ENCODE measurements at places on chromosomes 7 and 10. TPM values are rescaled to one million over a fixed set of nuclear protein-coding genes. Genes with fewer than 3 reads are reported as not detected.

Gene AGR2
- 2.1 TPM for polyA plus RNA-seq

Gene ATG9B
- 0.20 TPM for polyA plus RNA-seq

Gene PLEKHA1
- 13.9 TPM for polyA plus RNA-seq

DNA sequence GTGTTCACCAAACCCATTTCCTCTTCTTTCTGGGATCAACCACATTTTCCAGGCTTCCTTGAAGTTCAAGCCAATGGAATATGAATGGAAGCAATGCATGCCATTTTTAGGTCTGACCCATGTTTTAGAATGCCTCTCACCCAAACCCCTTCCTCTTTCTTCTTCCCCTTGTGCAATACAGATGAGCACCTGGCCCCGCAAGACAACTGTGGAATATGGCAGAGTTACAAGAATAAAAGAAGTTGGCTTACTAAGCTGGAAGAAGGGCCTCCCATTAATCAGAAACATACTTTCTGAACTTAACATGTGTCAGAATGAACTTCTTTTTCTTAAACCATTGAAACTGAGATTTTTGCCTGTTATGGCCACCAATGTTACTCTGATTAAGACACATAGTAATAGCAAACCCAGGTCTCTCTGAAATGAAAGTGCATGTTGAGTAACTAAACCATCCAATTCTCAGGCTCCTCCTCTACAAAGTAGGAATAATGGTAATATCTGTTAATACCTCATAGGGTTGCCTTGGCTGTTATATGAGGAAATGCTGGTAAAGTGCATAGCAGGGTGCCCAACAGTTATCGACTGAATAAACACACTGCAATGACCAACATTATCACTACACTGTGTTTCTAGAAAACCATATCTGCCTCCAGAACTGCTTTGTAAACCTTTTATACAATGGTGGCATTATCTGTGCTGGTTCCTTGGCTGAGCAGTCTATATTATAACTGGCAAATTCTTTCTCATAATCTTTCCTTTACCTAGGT lies 382.2 kb upstream of the NRP1 start:
- DNase-seq, result no peak

Gene BET1
- 22.9 TPM for polyA plus RNA-seq

- no peak for DNase-seq
Measured at GRCh38 chr7:148835854-148836253, 48.2 kb downstream of the EZH2 start.

DNA sequence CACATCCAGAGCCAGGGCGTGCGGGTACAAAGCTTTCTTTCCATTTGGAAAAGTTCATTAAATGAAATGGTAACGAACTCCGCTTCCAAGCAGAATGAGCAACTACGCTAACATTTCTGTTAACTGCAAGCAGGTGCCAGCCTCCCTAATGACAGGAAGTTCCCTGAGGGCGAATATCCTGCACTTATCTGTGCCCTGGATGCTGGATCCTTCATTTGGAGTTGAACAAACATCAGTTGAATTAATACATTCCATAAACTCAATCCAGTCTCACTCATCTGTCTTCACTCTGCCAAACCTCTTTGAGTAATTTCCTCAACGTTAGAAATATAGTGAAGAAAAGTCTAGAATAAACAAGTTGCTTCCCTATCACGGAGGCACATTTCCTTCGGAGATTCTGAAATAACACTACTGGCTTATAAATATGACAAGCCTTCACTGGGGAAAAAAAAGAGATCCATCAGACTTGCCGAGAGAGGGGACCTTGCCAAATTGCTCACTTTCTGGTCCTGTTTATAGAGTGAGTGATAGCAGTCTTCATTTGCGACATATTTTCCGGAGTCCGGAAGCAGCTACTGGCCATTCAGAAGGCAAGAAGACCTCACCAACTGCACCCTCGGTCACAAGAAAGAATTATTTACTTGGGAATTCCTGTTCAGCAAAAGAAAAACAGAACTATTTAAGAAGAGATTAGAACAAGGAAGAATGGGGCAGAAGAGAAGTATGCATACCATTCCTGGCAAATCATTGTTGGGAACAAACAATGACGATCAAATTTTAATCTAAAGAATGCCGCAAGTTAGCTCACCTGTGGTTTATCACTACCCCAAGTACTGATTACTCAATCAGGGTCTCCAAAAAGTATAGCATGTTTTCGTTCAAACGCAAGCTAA lies 196.4 kb downstream of the FAM107B start:
- DNase-seq, result no peak

GRCh38 chr10:62594093-62594520 lies 210.4 kb upstream of the ADO start:
- no peak for DNase-seq

Gene TEX36
- polyA plus RNA-seq, result not detected

Gene NUDT1
- polyA plus RNA-seq, result 118 TPM

DNA sequence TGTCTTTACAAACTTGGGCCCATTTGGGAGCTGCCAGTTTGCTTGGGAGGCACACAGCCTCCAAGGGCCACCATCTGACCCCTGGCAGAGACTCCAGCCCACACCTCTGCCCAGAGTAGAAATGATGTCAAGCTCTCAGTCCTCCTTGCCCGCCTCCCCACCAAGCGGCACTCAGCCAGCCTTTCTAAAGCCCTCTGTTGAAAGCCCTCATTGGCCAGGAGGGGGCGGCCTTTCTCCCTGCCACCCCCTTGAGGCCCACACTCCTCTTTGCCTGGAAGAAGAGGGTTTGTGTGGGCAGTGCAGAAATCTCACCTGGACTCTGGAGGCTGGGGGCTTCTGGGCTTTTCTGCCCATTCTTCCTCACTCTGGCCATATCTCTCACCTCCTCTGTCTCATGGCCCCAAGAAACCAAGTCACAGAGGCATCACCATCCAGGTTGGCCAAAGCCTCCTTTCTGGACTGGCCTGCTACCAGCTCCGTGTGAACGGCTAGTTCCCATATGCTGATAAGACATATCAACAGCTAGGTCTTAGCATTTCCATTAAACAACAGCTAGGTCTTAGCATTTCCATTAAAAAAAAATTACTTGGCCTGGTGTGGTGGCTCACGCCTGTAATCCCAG lies 36.1 kb downstream of the UBTD1 start:
- no peak for DNase-seq

Gene ZP3
- polyA plus RNA-seq, result 9.8 TPM

DNA sequence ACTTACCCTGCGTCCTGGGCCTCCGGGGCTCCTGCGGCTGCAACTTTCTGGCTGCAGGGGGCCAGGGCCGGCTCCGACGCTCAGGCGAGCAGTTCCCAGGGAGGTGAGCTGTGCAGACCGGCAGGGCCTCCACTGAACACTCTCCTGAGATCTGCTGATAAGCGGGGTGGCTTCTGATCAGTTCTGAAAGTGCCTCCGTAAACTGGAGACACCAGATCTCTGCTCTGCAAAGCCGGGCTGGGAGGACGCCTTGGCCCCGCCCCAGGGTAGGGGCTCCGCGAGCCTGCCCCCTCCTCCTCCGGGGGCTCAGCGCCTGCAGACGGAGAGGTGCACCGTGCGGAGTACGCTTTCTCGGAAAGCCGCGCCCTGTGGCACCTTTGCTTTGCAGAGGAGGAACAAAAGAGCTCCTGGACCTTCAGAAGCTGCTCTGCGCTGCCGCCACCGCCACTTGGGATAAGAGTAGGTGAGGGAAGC lies 141.3 kb upstream of the VKORC1L1 start:
- no peak for DNase-seq

Gene COL17A1
- polyA plus RNA-seq, result 1,615 TPM

DNA sequence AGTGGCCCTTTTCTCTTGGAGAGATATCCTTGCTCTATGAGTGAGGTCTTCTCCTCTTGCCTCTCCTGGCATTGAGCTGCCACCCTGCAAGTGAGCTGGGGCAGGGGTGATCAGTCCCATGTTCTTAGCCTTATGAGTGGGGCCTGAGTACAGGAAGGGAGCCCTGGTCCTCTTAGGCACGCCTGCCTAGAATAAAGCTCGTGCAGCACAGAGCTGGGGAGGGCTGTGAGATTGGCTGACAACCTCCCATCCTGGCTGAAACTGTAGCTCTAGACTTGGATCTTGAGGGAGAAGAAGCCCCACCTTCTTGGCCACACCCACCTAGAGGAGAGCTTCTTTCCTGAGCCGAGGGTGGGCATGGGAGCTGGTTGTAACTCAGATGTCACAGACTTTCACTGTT lies 305.0 kb upstream of the ZNF32 start:
- no peak for DNase-seq

DNA sequence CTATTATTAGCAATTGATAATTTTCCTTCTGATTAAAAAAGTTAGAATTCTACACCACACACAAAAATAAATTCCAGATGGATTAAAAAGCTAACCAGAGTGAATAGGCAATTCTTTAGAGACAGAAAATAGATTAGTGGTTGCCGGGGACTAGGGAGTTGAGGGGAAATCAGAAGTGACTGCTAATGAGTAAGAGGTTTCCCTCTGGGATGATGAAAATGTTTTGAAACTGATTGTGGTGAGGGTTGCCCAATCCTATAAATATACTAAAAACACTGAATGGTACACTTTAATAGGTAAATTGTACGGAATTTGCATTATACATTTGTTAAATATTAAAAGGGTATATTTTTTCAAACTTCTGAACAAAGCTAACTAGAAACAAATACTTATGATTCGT lies 214.9 kb downstream of the GPAM start:
- DNase-seq, result no peak

DNA sequence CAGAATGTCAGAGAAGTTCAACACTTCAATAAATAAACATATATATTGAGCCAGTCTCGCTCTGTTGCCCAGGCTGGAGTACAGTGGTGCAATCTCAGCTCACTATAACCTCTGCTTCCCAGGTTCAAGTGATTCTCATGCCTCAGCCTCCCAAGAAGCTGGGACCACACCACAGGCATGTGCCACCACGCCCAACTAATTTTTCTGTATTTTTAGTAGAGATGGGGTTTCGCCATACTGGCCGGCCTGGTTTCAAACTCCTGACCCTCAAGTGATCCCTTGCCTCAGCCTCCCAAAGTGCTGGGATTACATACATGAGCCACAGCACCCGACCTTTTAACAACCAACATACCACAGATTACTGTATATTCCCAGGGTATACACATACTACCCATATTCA lies 134.2 kb downstream of the JMJD1C start:
- no peak for DNase-seq

GRCh38 chr10:93385345-93385744 lies 96.8 kb downstream of the MYOF start:
- no peak for DNase-seq

DNA sequence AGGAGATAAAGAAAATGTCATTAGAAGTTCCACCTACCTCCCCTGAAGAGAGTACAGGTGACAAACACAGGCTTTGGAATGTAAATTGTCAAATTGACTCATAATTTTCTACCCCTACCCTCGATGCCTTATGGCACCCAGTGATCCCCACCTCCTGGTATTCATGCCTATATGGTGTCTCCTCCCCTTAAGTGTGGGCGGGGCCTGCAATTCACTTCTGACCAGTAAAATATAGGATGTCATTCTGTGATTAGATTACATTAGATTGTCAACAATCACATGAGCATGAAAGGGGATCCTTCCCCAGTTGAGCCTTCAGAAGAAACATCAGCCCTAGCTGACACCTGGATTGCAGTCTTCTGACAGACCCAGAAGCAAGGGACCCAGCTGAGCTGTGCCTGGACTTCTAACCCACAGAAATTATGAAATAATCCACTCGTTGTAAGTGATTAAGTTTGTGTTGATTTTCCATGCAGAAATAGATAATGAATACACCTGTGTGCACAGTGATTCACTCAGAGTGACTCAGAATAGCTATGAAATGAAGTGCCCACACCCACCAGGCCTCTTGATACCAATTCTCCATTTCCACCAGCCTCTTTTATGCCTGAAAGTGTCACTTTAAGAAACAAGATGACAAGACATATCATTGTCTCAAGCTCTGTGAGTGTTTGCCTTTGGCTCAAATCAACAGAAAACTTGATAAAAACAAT lies 8.5 kb upstream of the SLC39A12 start:
- peak; percentile 42 for DNase-seq

All from foreskin keratinocyte (primary cell).